ENCODE measurements at places on chromosomes 7 and 10.

GRCh38 chr7:49773936-49774458 is 559 bp downstream of the VWC2 start:
- DNase-seq = no peak

DNA sequence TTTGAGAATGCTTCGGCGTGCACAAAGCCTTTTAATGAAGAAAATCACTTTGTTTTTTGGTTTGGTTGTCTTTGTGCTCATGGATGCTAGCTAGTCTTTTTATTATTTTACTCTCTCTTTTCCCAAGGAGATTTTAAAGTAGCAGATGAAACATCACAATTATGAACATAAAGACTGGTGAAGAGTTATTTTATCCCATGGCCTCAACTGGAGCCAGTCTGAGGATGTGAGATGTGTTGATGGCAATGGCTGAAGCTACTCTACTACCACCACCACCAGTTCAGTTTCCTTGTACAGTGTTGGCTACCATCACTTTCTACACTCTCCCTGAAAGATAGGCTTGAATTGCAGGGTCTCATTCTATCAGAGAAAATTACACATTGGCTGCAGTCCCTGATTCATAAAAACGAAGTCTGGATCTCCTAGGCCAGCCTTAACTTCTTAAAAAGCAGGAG is 494 bp upstream of the HERC4 start:
- DNase-seq = no peak

DNA sequence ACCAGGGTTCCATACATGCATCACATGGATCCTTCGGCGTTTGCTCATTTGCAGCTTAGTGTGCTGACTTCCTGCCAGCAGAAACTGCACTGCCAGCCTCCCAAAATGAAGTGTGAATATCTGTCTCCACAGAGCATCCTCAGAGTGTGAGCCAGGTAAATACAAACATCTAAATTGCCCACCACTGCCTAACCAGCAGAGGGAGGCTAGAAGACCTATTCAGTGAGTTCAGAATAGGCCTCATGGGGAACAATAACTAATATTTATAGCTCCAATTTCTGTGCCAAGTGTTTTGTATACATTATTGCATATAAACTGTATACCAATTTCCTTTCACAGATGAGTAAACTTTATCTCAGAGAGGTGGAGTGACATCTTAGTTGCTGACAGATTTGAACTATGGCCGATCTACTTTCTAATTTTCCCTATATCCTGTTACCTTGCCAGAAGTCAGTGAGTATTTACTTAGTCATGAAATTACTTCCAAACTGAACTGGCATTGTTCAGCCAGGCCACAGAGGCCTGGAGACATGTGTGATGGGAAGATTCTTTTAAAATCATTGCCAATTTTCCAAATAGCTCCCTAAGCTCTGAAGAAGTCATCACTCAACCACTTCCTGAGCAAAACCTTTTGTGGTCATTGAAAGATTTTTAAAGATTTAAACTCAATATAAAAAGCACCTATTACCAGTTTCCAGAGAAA is 926.5 kb upstream of the GHITM start:
- DNase-seq = peak; percentile 88

DNA sequence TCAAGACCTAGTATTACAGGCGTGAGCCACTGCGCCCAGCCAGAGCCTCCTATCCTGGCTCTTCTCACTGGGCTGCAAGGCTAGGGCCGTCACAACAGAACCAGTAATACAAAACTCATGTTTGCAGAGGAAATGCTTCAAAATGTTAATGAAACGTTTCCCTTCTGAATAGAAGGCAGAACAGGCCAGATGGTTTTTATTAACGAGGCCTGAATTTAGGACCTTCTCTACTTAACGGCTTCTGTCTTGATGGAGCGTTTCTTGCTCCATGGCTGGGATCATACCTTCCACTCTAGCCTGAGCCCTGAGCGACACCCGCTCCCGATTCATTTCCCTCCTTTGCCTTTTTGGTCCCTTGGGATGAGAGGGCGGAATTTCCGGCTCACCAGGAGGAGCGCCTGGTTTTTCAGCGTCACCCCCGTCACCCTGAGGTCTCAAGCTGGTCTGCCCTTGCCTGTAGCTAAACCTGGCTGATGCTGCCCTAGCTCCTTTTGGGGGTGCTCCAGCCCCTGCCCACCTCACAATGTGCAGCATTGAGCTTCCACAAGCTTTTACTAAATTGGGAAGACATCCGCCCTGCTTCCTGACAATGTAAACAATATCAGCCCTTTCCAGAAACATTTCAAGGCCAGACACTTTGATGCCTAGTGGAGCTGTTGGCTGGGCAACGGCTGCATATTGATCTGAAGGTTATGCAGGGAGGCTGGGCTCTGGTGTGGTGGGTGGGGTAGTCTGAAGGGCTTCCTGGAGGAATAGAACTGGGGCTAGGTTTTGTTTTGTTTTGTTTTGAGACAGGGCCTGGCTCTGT is 5.2 kb downstream of the CLIP2 start:
- DNase-seq = peak; percentile 83

- DNase-seq = no peak
Observed at GRCh38 chr7:133961724-133962123, 165.4 kb upstream of the LRGUK start.

DNA sequence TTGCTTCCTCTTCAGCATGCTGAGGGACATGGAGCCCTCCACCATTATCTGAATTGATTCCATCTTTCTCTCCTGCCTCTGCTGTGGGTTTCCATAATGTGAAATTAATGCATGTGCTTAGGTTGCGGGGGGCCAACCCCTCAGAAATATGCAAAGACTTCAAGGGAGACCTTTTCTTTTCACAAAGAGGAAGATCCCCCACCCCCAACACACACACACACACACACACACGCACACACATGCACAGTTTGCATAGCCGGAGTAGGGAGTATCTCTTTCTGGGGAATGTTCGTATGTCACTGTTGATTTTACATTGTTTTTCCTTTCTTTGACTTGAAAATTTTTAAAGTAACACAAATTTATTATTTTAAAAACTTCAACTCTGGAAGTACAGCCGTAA is 193.5 kb downstream of the MGMT start:
- peak; percentile 9 for DNase-seq

- DNase-seq = no peak
Observed at GRCh38 chr10:124616040-124616835, 127.9 kb downstream of the FAM53B start.

- DNase-seq = no peak
Observed at GRCh38 chr7:72334698-72335097, 77.4 kb downstream of the CALN1 start.

- no peak for DNase-seq
Observed at GRCh38 chr10:61855771-61856170, 45.7 kb upstream of the ARID5B start.

- no peak for DNase-seq
Observed at GRCh38 chr10:130714742-130715467, 578.7 kb downstream of the GLRX3 start.

DNA sequence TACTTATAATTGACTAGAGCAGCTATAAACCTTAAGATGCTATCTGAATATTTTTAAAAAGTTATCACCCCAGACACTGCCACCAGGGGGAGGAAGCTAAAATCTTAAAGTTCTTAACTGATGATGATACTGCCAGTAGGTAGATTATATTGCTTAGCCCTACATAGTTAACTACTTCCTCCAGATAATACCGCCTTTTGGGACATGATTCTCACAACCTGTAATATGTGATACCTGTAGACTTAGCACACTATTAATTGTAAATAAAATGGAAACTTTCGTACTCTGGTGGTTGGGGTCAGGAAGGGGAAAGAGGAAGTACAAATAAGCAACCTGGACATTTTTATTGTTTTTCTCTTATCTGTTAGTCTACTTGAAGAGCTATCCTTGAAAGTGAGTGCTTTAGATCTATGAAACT is 268.9 kb downstream of the ADK start:
- DNase-seq = peak; percentile 27

GRCh38 chr7:79664884-79665676 is 211.6 kb upstream of the MAGI2 start:
- DNase-seq = no peak

GRCh38 chr10:77007834-77008233 is 629.8 kb downstream of the KCNMA1 start:
- DNase-seq = no peak

GRCh38 chr7:27765841-27766240 is 25.9 kb downstream of the TAX1BP1 start:
- no peak for DNase-seq

DNA sequence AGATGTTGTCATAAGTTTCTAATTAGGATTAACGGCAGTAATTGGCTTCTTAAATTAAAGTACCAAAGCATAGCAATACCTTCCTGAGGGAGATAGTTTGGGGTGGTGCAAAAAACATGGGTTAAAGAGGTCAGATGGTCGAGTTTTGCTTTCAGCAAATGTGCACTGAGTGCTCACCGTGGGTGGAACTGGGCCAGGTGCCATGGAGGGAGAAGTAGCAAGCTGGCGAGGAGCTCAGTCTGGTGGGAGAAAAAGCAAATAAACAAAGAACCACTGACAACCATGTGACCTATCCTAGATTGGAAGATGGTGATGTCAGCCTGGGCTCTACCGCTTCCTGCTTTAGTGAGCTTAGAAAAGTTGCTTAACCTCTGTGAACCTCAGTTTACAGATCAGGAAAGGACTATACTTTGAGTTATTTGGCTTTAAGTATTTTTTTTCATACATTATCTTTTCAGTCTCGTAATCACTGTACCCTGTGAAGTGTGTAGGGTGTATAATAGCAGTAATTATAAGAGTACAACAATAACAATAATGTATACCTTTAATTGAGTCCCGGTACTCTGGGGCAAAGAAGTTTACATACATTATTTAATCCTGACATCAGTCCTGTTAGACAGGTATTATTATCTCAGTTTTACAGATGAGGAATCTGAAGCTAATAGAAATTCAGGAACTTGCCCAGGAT is 69.0 kb upstream of the PDCD4 start:
- DNase-seq = peak; percentile 68

- DNase-seq = no peak
Observed at GRCh38 chr10:1546431-1547110, 190.8 kb downstream of the ADARB2 start.

- no peak for DNase-seq
Observed at GRCh38 chr7:7476381-7476780, 59.3 kb downstream of the COL28A1 start.

DNA sequence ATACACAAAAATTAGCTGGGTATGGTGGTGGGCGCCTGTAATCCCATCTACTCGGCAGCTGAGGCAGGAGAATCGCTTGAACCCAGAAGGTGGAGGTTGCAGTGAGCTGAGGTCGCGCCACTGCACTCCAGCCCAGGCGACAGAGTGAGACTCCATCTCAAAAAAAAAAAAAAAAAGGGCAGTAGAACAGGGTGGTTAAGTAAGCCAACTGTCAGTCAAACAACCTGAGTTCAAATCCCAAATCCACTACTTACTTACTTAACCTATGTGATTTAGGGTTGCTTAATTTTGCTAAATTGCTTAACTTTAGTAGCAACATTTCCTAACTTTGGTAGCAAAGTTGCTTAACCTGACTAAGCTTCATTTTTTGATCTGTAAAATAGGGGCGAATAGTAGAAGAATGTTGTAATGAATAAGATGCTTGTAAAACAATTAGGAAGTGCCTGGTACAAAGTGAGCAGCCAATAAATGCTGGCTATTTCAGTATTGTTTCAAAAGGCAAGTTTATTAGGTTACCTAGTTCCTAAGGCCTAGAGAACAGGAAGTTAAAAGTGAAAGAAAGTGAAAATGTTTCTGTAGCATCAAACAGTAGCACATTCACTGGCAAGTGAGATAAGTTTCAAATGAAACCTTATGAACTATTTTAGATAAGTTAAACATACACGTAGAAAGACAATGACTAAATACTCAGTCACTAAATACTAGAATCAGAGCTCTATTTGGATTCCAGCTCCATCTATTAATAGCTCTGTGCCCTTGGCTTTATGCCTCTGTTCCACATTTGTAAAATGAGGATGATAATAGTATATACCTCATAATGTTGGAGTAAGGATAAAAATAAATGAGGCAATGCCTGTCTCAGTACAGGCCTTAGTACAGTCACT is 64.3 kb downstream of the HOXA1 start:
- peak; percentile 77 for DNase-seq

- no peak for DNase-seq
Observed at GRCh38 chr7:82172881-82173280, 270.7 kb downstream of the CACNA2D1 start.

- DNase-seq = no peak
Observed at GRCh38 chr10:6953271-6953801, 373.3 kb upstream of the PRKCQ start.

- no peak for DNase-seq
Observed at GRCh38 chr10:26950934-26951333, 90.2 kb upstream of the ABI1 start.

GRCh38 chr7:95899919-95900513 is 127.7 kb downstream of the DYNC1I1 start:
- DNase-seq = no peak

DNA sequence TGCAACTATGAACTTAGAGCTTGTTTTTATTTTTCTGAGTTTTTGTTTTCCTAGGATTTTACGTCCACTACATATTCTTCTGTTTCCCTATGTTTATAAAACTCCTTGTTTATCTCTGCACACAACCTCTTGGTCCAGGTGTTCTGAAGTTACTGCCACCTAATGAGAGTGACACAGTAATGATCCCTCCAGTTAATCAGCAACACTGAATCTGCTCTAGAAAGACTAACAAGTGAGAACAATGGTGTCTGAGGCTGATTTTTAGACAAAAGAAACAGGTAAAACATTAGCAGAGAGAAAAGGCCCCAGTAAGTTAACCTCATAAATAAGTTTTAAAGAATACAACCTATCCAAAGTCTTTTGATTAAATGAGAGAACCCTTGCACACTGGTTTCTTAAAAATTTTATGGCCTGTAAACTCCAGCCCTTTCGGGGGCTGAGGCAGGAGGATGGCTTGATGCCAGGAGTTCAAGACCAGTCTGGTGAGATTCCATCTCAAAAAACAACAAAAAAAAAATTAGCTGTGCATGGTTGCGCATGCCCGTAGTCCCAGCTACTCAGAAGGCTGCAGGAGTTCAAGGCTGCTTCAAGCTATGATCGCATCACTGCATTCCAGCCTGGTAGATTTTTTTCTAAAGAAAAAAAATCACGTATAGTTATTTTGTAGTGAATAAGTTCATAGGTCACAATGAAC is 397.6 kb downstream of the MAGI2 start:
- no peak for DNase-seq

GRCh38 chr7:16298221-16298620 is 123.1 kb downstream of the CRPPA start:
- DNase-seq = no peak

DNA sequence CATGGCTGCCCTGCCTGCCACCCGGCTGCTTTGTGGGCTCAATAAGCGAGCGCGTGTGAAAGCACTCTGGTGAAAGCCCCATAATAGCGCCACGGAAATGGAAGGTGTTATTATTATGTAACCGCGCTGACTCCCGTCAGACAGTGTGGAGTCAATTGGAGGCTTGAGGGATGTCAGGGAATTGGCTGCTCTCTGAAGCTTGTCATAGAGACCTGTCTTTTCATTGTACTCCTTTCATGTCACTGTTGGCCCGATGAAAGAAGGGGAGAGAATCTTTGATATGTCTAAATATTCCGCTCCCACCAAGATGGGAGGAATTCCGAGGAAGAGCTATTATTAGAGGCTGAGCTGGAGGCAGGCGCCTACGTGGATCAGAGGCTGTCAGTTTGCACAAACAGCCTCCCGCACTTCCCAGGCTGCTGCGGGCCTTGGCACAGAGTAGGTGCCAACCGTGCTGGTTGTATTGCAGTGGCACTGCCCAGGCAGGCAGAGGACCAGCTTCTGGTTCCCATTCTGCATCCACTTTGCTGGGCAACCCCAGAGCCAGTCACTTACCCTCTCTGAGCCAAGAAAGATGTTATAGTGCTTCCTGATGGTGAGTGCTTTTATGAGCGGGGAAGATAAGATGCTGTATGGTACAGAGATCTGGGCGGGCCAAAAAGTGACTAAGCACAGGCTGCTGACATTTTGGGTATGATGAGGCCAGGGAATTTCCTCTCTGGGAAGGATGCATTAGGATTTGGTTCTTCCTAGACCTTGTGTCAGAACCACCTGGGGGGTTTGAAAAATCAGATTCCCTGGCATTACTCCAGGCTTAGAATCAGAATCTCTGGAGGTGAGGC is 151.4 kb downstream of the RPS24 start:
- DNase-seq = no peak
